Activated naive CD4-positive, alpha-beta T cell treated with anti-CD3 and anti-CD28 coated beads, Interleukin-2, amount 50 U/mL, for 16 hours (primary cell): ENCODE measurements at places on chromosomes 7 and 10.

DNA sequence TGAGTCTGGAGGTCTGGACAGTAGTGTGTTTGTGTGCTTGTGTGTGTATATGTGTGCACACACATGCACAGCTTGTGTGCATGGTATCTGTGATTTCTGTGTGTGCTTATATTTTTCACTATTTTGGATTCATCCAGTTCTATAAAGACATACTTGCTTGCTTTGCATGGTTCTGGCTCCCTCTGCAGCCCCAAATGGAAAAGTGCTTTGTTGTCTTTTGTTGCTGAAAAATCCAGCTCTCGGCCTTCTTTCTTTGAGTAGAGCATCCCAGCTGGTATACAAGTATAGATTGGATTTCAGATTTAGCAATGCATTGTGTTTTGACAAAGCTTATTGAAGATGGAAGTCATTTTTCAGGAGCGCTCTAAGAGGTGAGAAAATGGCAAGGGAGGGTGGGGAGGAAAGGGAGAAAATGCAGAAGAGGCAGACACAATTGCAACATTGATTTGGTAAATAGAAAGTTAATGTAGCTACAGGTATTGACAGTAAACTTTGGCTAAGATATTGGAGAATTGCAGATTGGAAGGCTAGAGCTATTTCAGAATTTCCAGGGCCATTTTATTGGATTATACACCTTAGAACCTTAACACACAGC, 333.9 kb downstream of the AUTS2 start:
- DNase-seq = no peak

DNA sequence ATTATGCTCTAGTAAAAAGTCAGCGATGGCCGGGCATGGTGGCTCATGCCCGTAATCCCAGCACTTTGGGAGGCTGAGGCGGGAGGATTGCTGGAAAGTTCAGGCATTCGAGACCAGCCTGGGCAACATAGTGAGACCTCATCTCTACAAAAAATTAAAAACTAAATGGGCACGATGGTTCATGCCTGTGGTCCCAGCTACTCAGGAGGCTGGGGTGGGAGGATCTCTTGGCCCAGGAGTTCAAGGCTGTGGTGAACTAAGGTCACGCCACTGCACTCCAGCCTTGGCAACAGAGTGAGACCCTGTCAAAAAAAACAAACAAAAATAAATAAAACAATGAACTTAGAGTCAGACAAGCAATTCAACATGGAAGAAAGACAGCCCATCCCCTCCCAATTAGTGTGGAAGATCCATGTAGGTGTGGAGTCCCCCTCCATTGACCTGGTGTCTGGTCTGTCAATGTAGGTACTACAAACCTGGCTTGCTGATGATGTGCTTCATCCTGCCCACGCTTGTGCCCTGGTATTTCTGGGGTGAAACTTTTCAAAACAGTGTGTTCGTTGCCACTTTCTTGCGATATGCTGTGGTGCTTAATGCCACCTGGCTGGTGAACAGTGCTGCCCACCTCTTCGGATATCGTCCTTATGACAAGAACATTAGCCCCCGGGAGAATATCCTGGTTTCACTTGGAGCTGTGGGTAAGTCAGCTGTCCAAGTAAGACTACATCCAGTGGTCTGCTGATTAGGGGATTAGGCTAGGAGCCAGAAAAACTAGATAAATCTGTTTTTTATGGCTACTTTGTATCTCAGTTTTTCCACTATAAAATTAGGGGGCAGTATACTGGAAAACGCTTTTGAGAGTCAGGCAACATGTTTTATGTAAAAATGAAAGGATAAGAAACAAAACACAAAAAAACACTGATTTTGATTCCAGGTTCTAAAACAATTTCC, 9.3 kb downstream of the SCD start:
- no peak for DNase-seq

GRCh38 chr10:116811691-116812090, 37.6 kb upstream of the ENO4 start:
- DNase-seq = no peak

GRCh38 chr7:106871793-106872571, 6.9 kb downstream of the PIK3CG start:
- no peak for DNase-seq

- DNase-seq = no peak
Measured at GRCh38 chr7:70775570-70776156, 356.3 kb upstream of the GALNT17 start.

DNA sequence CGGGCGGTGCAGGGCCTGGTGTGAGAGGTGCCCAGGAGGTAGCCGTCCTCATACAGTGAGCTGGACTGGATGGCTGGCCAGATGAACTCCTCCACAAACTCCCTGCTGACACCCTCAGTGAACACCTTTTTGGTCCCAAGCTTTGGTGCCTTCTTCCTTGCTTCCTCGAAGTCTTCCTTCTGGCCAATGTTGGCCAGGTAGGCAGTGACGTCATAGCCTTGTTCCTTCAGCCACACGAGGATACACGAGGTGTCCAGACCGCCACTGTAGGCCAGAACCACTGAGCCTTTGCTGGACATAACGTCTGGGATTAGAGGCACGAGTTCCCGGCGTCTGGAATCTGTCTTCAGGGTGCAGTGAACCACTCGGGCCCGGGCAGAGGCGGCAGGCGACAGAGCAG, 206.8 kb upstream of the SP4 start:
- no peak for DNase-seq
